ENCODE measurements at places on chromosomes 2 and 18. TPM values are rescaled to one million over a fixed set of nuclear protein-coding genes. Genes with fewer than 3 reads are reported as not detected.

- DNase-seq, result no peak
Measured at GRCh38 chr2:205731583-205731981, 49.3 kb downstream of the NRP2 start.

PLA2R1 gene
- not detected for total RNA-seq

IL1RL2 gene
- not detected for total RNA-seq

ADI1 gene
- total RNA-seq, result 45.7 TPM

GRCh38 chr2:79512442-79513401 is at the start of gene CTNNA2:
TSS of gene CTNNA2 (plus strand) at chr2:79513051.
- DNase-seq, result peak; percentile 6

GRCh38 chr2:201808027-201808426 is 1.7 kb downstream of the CDK15 start:
- no peak for DNase-seq

GTF2A1L gene
- not detected for total RNA-seq

PRSS56 gene
- not detected for total RNA-seq

Data from activated CD4-positive, alpha-beta T cell treated with anti-CD3 and anti-CD28 coated beads, Interleukin-2, amount 10 ng/mL, durations not matched to agents 7 days and 5 days (primary cell).